ENCODE measurements at places on chromosomes 2 and 18.
A peak's percentile ranks its signal among the peaks of the same experiment; 100 is the strongest.

- peak; percentile 72 for DNase-seq
Observed at GRCh38 chr18:55404832-55405465, 183.0 kb downstream of the TCF4 start.

DNA sequence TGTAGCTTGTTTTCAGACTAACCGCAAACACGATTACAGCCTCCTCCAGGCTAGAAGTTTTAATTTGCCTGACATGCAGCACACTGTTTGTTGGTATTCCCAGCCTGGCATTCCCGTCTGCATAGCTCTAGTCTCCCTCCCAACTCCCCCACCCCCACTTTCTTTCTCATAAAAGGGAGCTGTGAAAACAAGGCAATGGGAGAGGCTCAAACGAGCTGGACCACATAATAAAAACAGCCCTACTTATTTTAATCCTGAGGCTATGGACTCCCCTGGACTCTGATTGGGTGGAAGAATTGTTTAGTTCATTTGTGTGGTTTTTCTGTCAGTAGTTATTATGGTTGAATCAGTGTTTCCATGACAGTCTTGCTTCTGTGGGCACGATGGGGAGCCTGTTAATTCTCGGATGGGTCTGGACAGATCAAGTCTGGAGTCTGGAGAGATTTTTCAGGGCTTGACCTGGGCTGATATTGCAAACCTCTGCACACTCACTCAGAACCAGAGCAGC lies 1.2 kb downstream of the STON1 start:
- DNase-seq, result peak; percentile 53

- DNase-seq, result no peak
Observed at GRCh38 chr2:165621086-165621560, 151.6 kb downstream of the CSRNP3 start.

GRCh38 chr18:8681196-8681595 lies 24.2 kb upstream of the MTCL1 start:
- no peak for DNase-seq

DNA sequence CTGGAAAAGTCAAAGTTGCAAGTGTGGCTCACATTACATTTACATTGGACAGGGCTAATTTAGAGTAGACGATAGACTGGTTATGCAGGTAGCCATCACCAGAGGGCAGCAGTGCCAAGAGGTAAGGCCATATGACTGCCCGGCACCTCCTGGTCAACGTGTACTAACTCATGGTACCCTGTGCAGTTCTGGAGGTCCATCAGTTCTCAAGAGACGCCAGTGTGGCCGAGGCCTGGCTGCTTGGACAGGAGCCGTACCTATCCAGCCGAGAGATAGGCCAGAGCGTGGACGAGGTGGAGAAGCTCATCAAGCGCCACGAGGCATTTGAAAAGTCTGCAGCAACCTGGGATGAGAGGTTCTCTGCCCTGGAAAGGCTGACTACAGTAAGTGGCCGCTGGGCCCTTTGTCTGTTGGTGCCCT lies 65.8 kb upstream of the EML6 start:
- peak; percentile 58 for DNase-seq

DNA sequence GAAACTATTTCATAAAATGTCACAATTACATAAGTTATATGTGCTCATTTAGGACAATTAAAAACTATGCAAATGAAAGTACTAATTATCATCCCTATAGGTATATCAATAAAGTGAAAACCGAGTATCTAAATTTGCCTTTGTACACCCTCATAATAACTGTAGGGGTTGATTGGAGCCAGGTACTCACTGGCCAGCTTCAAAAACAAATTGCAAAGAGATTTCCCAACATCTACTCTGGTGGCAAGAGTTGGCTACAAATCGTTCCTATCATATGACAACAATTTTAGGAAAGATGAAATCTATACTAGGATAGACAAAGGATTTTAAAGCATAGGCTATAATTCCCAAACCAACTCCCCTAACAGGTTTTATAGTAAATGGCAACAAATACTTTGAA lies 556.4 kb downstream of the LRRTM4 start:
- no peak for DNase-seq

DNA sequence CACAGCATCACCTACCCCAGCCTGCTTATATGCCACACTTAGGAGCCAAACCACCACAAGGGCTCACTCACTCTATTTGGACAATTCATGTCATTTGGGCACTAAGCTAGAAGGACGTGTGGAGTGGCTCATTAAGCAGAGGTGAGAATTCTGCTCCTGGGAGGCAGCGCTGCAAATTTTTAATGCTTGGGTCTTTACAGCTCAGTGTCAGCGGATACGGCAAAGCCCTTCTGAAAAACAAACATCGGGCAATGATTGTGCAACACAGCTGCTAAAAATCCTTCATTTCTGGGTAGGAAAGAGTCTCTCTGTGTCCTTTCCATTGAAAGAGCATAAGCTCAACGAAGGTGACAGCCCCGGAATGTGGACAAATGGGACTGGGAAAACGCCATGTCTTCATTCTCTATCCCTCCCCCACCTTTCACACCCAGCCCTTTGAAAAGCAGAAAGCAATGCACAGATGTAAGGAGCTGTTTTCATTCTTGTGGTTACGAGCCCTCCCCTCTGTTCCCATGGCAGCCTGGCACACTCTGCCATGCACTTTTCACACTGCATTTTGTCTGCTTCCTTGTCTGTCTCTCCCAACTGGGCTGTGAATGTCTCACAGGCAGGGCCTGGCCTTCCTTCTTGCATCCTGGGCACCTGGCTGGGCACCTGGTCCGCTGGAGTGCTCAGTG lies 16.0 kb downstream of the TMEM177 start:
- no peak for DNase-seq

GRCh38 chr2:111519071-111519470 lies 364.9 kb downstream of the ANAPC1 start:
- peak; percentile 22 for DNase-seq

DNA sequence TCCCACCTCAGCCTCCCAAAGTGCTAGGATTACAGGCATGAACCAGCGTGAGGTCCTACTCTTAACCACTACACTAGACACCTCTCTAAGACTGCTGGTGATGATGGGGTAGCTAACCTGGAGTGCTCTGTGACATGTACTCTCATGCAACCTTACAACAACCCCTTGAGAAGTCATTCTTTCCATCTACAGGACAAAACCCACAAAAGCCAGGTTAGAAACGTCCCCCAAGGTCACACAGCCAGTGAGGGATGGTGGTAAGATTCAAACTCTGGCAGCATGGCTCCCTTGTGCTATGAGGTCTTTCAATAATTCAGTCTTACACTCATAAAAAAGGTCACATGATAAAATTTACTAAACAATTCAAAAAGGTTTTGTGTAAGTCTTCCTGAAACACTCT lies 94.8 kb upstream of the SERTAD2 start:
- DNase-seq, result no peak

- DNase-seq, result no peak
Observed at GRCh38 chr2:205617905-205618304, 64.4 kb upstream of the NRP2 start.

DNA sequence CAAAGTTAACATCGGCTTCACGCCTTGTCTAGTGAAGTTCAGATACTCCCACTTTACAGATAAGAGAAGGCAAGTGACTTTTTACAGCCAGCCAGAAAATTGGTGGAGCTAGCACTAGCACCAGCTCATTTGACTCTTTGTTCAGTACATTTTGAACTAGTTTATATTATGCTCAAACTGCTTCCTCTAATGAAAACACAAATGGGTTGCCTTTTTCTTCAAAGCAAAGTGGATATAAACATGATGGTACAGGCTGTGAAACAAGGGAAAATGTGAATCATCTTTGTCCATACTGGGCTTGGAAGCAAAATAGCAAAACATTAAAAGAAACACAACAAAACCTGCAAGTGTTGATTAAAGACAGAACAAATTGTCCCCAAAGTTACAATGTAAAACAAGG lies 99.6 kb upstream of the LHCGR start:
- DNase-seq, result no peak

- DNase-seq, result no peak
Observed at GRCh38 chr2:15971351-15971750, 31.0 kb downstream of the MYCN start.

- peak; percentile 3 for DNase-seq
Observed at GRCh38 chr2:239790721-239791120, 234.4 kb downstream of the NDUFA10 start.

DNA sequence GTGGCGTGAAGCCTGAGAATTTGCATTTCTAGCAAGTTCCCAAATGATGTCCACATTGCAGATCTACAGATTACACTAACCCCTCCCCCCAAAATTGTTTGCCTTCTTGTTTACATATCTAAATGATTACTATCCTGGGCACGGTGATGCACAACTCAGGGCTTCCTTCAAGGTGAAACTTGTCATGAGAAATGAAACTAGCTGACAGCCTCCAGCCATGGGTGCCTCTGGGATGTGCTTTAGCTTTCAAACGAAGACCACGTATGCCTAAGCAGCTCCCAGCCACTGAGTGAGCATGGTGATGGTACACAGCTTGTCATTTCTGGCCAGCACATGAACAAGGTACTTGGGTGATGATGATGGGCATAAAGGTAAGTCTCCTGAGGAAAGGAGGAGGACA lies 464.8 kb upstream of the DDX18 start:
- no peak for DNase-seq

- DNase-seq, result no peak
Observed at GRCh38 chr2:155630760-155631159, 701.8 kb downstream of the NR4A2 start.

GRCh38 chr2:37573451-37574388 lies 97.7 kb downstream of the CDC42EP3 start:
- no peak for DNase-seq

DNA sequence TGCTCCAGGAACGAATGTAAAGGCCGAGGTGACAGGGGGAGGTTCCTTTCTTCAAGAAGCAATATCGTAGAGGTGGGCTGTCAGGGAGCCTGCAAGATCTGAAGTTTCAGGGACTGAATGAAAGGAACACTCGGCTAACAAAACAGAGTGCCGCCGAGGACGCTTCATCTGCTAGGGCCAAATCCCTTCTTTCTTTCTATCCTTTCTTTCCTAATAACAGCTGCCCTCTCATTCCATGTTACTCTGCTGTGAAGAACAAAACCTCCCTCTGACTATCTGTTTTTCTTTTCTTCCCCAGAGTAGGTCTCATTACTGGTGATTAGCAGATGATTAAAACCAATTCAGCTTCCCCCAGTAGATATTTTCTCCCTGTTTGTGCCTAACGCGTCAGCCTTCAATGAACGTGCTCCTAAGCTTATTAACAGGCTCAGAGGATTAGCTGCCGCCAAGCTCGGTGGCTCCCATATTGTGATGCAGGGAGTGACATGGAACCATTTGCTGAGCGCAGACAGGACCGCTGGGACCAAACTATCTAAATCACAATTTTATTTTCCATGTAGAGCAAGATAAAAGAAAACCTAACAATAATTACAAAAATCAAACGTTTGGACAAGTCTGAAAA lies 414.6 kb downstream of the TMEM182 start:
- no peak for DNase-seq

- DNase-seq, result no peak
Observed at GRCh38 chr2:24072259-24072658, 3.9 kb downstream of the SF3B6 start.

- DNase-seq, result no peak
Observed at GRCh38 chr2:110215566-110216158, 3.3 kb upstream of the MTLN start.

DNA sequence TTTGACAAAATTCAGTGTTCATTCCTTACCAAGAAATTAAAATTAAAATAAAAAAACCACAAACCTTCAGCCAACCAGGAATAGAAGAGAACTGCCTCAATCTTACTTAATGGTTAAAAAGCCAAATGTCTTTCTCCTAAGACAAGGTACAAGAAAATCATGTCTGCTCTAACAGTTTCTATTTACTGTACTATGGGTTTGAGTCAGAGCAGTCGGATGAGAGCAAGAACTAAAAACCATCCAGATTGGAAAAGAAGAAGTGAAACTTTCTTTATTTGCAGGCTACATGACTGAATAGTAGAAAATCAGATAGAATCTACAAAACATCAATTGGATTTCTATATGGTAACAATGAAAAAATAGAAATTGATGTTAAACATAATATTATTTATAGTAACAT lies 555.5 kb upstream of the TNP1 start:
- no peak for DNase-seq

DNA sequence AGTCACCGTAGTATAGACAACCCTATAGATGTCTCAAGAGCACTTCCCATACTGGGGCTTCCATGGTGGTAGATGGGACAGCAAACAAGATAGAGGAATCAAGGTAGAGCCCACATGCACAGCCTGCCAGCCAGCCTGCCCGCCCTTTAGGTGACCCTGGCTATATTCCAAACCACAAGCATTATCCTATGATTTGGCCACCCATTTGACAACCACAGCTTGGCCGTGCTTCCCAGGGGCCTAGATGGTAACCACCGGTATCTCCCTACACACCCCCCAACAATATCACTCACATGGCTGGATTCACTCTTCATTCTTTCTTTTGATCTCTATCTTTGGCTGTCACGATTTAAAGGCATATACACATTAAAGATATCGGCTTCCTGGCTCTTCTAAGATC lies 85.3 kb downstream of the CDK15 start:
- no peak for DNase-seq

GRCh38 chr2:166700079-166700478 lies 188.2 kb upstream of the XIRP2 start:
- peak; percentile 2 for DNase-seq

GRCh38 chr18:59769129-59769865 lies 72.1 kb upstream of the CCBE1 start:
- no peak for DNase-seq

DNA sequence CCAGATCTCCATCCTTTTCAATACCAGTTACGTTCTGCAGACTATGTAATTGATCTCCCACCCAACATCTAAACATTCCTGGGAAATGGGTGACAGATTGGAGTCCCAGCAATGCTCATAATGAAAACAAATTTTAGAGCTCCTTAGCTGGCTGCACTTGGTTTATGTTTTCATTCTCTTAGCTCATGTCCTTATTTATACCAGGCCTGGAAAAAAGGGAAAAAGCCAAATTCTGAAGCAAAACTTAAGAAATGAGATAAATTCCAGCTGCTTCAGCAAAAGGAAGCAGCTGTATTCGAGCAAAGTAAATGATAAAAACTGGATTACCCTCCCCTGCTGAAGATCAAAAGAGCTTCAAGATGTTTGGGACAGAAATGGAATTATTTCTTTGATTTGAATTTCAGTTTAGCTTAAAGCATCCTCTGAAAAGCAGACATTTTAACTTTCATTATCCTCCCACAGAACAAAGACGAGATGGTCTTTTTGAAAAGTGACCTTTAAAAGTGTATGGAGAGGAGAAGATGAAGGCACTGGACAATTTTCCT lies 196.5 kb upstream of the THUMPD2 start:
- DNase-seq, result no peak

DNA sequence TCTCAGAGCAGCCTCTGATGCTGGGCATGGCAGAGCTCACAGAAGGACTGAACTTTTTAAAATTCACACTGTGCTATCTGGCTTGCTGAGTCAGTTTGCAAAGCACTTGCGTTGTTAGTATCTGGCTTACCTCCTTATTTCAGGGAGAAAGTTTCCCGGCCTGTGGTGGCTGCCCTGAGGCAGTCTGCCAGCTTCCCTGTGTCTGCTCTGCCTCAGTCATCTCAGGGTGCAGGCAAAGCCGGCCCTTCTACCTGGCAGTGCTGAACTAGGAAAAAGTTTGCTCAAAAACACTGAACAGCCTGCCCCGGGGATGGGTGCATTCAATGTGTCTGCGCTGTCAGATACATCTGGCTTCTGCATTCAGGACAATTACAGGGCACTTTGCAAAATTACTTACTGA lies 90.2 kb upstream of the UXS1 start:
- DNase-seq, result no peak

GRCh38 chr18:32893915-32894314 lies 121.1 kb upstream of the KLHL14 start:
- no peak for DNase-seq

GRCh38 chr18:3304832-3305231 lies 42.9 kb downstream of the MYL12B start:
- DNase-seq, result no peak
